ENCODE measurements at places on chromosomes 3 and 15.
A peak's percentile ranks its signal among the peaks of the same experiment; 100 is the strongest.

GRCh38 chr3:194046995-194047645, 88.8 kb upstream of the HES1 start:
- no peak for DNase-seq

- DNase-seq: no peak
Observed at GRCh38 chr15:34049112-34049511, 10.1 kb upstream of the AVEN start.

- no peak for DNase-seq
Observed at GRCh38 chr3:67401921-67402320, 252.5 kb downstream of the SUCLG2 start.

DNA sequence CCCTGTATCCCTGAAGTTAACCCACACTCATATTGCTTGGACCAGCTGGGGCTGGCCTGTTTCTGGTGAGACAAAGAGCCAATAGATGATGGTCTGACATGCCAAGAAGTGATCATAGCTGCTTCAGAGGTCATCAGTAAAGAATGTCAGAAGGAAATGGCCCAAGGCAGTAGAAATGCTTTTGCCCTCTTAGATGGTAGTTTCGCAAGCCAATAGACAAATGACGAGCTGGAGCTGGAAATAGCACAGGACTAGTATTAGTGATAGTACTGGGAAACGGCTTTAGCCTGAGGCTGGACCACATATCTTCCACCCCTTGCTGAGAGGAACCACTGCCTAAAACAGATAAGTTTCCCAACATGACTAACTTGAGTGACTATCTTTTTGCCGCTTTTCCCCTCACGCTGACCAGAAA, 176.1 kb upstream of the THBS1 start:
- no peak for DNase-seq

DNA sequence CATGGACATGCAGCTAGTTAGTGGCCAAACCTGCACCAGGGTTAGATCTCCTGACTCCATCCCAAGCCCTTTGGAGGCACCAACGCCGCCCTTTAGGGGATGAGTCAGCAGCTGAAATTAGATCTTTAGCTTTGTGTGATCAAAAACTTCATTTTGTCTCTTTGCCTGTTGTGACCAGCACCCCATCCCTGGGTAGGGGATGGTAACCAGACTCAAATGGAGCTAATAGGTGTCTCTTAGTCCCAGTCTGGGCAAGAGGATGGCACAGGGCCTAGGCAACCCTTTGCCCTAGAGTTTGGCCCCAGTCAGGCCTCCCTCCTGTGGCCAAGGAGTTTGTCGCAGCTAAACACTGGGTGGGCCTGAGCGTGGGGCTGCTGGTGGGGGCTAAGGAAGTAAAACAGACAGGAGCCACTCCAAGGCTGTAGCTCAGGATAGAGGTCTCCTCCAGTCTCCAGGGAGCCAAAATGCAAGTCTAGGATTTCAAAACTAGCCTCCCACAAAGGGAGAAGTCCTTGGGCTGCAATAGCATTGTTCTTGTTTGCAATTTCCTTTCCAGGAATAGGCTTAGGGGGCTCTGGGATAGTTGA, 105.1 kb downstream of the CPN2 start:
- no peak for DNase-seq

DNA sequence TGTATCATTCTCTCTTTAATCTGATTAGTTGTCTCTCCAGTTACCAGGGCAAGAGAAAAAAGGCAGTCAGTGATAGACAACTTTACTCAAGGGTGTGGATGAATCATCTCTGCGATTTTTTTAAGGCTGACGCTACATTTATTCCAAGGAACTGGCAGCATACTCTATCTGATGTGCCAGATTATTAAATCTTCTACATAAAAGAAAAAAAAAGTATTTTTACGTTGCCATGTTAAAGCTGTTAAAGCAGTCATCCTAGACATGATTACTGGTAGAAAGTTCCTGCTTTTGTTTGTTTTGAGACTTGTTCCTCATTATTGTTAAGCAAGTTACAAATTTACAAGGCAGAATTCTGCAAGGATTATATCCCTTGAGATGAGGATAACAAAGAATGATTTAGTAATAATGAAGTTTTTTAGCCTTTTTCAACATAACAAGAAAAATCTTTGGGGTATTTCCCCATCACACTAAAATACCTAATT, 121.7 kb downstream of the CBLB start:
- no peak for DNase-seq

- DNase-seq: no peak
Observed at GRCh38 chr3:20324664-20325478, 138.9 kb upstream of the SGO1 start.

- no peak for DNase-seq
Observed at GRCh38 chr15:61749169-61749568, 311.1 kb downstream of the VPS13C start.

- DNase-seq: no peak
Observed at GRCh38 chr3:140559546-140559945, 118.3 kb upstream of the TRIM42 start.

DNA sequence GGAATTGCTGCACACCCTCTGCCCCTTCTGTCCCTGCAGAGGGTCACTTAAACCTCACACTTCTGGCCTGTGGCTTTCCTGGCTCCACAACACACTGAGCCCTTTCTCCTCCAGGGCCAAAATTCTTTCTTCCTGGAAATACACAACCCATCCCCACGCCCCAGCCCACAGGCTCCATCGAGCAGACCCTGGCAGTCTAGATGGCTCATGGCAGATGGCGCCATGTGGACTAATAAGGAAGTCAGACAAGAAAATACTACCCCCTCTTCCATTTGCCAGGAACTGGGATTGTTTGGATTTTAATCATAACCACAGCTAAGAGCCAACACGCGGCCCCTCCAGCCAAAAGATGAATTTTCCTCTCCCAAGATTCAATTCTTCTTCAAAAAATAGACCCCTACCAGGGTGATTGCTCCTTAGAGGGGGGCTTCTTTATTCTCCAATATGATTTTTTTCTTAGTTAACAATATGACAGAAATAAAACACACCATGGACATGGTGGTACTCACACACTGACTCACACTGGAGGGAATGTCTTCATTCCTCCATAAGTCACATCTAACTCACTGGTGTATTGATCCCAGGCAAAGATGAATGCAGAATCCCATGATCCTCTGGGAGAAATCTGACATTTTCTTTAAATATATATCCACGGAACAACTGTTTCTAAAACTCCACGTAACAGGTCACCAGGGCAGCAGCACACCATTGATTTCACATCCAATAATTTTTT, 111.5 kb downstream of the NTRK3 start:
- no peak for DNase-seq

GRCh38 chr15:91521548-91521947, 332.0 kb upstream of the SLCO3A1 start:
- DNase-seq: no peak

DNA sequence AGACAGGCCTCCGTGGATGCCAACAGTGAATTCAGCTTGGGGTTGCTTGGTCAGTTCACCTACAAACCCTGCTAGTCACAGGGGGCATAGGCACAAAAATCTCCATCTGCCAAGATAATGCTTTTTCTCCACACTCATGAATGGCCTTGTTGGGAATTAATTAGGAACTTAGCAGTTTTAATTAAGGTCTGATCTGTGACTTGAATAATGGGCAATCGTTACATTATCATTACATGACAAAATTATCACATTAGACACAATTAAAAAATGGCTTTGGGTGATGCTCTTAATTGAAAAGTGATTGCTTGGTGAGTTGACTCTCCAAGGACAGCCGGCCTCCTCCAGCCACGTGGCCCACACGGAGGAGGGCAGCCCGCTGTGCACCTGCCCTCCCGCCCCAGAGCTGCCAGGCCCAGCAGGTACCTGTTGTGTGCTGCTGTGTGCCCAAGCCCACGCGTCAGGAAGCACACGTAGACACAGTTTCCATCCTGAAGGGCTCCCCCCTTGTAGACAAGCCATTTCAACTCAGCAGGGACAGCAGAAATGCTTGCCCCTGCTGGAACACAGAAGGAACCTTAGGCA, 274.2 kb downstream of the OCA2 start:
- no peak for DNase-seq

- DNase-seq: no peak
Observed at GRCh38 chr3:105246536-105246935, 120.2 kb upstream of the ALCAM start.

GRCh38 chr3:99330281-99330680, 308.1 kb upstream of the COL8A1 start:
- DNase-seq: no peak

DNA sequence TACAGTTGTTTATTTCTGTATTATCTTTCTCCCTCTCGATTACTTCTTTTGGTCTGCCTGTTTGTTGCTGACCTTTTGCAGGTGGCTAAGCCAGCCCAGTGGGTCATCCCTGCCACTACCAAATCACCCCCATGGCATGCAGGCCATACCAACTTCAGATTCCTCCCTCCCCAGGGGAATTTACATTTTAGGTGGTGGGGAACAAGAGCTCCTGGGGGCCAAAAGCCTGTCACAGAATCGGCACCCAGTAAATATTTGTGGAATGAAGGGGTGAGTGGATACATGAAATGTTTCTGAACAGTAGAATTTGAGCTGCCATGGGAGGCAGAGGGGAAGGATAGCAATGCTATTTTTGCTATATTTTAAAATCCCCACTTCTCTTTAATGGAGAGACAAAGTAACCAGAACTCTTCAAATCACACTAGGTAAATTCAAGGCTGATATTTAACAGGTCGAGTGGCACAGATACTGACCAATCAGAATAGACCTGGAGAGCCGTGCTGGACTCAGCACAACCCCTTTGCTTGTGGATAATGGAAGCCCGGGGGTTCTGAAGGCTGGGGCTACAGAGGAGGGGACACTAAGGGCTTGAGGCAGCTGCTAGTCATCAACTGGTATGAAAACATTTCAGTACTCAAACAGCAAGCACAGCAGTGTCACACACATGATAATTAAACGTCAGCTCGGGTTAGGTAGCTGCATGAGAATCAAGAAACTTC, 54.3 kb upstream of the SMAD3 start:
- no peak for DNase-seq

- no peak for DNase-seq
Observed at GRCh38 chr3:12265508-12265907, 23.4 kb upstream of the PPARG start.

DNA sequence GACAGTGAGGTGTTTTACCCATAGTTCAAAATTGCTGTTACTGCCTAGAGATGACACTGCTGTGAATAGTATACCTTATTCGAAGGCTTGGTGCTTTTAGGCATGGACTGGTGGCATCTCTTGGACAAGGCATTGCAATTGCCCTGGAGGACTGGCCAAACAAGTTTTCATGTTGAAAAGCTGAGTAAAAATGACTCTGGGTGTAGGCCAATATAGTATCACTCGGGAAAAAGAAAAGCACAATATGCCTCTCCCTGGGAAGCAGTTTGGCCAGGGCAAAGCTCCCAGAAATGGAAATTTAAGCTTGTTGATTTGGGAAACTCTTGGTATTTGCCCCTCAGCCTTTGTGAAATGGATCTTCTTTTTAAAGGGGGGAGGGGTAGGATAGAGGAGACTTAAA, 54.8 kb downstream of the ZNF609 start:
- DNase-seq: no peak

DNA sequence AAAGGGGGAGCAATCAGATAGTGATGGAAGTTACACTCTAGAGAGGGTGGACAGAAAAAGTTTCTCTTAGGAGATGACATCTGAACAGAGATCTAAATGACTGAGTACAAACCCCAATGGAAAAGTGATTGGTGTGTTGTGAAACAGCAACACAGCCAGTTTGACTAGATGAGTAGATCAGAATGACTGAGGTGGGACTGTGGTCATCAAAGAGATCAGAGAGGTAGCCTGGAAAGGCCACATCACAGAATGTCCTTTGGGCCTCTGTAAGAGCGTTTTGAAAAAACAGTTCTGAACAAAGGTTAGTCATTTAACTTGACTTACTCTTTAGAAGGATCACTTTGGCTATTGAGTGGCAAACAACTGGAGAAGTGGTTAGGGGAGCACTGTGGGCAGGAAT, 10.6 kb downstream of the LRRC58 start:
- peak; percentile 28 for DNase-seq

DNA sequence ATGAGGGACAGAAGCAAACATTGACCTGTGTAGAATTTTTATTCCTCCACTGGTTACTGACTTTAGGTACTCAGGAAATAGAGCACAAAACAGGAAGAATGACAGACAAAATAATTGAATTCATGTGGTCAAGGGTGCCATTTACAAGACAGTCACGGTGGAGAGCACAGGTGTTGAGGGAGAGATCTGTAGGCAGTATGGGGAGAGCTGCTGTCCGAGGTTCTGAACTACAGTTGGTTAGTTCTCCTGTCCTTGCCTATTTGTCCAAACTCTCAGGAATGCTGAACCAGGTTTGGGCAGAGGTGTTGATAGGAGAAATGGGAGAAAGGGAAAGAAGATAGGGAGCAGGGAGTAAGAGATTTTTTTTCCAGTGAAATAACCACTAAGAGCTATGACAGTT, 178.5 kb upstream of the ZBTB20 start:
- DNase-seq: peak; percentile 45

Measured in activated naive CD4-positive, alpha-beta T cell treated with anti-CD3 and anti-CD28 coated beads for 36 hours (primary cell).